ENCODE measurements at places on chromosomes 5 and 9.
A peak's percentile ranks its signal among the peaks of the same experiment; 100 is the strongest.

DNA sequence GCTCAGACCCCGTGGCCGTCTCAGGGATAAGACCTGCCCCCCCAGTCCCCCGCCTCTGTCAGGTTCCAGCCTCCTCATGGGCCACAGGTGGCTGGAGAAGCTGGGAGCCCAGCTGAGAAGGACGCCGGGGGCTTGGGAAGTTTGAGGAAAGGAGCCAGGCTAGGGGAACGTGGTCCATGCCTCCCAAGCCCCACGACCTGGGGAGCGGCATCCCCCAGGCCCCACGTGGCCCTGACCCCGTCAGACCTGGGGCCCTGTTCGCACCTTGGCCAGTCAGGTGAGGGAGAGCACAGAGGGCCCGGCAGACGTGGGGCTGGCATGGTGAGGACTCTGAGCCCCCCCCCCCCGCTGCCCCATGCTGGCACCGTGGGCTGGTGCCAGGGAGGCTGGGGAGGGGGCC, 3.7 kb downstream of the GPSM1 start:
- no peak for DNase-seq

DNA sequence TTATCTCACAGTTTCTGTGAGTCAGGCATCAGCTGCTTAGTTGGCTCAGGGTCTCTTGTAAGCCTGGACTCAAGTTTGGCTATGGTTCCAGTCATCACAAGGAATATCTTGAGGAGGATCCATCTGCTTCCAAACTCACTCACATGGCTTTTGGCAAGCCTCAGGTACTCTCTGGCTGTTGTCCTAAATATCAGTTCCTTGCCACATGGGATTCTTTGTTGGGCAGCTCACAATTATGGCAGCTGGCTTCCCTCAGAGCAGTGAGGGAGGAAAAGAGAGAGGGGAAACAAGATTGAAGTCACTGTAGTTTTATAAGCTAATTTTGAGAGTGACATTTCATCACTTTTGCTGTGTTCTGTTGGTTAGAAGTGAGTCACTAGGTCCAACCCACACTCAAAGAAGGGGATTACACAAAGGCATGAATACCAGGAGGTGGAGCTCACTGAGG, 144.5 kb downstream of the GCNT1 start:
- DNase-seq = no peak

DNA sequence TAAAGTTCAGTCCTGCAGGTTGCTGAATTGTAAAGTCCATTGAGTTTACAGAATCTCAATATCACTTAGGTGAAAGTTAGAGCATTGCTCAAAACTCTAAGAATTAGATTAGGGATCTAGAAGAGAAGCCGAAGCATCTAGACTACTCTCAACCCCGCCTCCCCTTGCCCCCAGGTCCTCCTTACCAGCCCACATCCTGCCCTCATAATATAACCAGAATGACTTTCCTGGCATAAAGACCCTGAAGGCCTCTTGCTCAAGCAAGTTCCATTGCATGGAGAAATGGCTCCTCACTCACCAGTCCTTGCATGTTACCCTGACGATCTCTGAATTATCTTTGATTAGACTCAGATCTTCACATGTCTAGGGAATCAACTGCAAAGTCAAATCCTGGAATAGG, 78.8 kb downstream of the SPATA31C2 start:
- no peak for DNase-seq

- DNase-seq = no peak
These were observed 484.0 kb downstream of the SPATA31A7 start for GRCh38 chr9:61673664-61674381.

GRCh38 chr9:117771136-117771535, 66.9 kb downstream of the TLR4 start:
- DNase-seq = peak; percentile 7
